ENCODE measurements at places on chromosomes 16 and 17. TPM values are rescaled to one million over a fixed set of nuclear protein-coding genes. Genes with fewer than 3 reads are reported as not detected.

Gene ZNHIT3
- 19.0 TPM for total RNA-seq

- peak; percentile 49 for DNase-seq
- H3K4me1 ChIP-seq = no peaks in the 10 kb centered on the region
- H3K36me3 ChIP-seq = no peaks in the 10 kb centered on the region
- H3K27me3 ChIP-seq = no peaks in the 10 kb centered on the region
- H3K4me3 ChIP-seq = peak overlapping the region; percentile 31
- H3K27ac ChIP-seq = no peak overlapping the region
Observed at GRCh38 chr16:58494981-58495520, 4.9 kb upstream of the NDRG4 start.

- H3K4me1 ChIP-seq = no peaks in the 10 kb centered on the region
- peak overlapping the region; percentile 53 for H3K4me3 ChIP-seq
- no peaks in the 10 kb centered on the region for H3K27me3 ChIP-seq
- no peaks in the 10 kb centered on the region for H3K36me3 ChIP-seq
- peak overlapping the region; percentile 77 for H3K27ac ChIP-seq
Observed at GRCh38 chr16:14003074-14003570, 68.0 kb upstream of the MRTFB start.

DNA sequence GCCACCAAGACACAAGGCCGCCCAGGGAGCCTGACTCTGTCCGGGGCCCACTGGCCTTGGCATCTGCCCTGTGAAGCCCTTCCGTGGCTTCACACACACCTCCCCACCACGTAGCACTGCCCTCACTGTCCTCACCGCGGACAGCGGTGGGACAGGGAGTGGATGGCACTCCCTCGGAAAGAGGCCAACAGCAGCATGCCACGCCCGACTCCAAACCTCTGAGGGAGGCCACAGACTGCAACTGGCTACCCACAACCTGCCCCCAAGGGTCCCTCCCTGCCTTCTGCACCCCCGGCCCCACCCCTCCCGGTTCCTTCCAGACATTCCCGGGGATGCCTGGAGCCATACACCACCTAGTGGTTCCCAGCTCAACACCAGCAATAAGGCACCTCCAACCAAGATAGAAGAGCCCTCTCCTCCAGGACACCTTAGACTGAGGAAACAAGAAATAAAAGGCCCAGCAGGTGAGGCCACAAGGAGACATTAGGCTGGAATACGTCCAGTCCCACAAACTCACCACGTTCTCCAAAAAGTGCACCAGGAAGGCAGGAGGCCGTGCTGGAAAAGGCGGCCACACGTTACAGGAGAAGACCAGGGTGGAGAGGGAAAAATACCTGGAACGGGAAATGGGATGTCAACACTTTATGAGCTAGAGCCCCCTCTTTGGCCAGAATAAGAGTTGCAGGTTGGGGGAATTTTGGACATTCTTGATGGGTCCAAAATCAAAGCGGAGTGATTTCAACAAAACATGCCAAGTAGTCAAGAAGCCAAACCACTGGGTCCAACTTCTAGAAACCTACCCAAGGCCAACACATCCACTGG, 310.0 kb downstream of the SOX9 start:
- no peaks in the 10 kb centered on the region for H3K27me3 ChIP-seq
- H3K36me3 ChIP-seq = no peaks in the 10 kb centered on the region
- no peak overlapping the region for H3K27ac ChIP-seq
- no peak for DNase-seq

DNA sequence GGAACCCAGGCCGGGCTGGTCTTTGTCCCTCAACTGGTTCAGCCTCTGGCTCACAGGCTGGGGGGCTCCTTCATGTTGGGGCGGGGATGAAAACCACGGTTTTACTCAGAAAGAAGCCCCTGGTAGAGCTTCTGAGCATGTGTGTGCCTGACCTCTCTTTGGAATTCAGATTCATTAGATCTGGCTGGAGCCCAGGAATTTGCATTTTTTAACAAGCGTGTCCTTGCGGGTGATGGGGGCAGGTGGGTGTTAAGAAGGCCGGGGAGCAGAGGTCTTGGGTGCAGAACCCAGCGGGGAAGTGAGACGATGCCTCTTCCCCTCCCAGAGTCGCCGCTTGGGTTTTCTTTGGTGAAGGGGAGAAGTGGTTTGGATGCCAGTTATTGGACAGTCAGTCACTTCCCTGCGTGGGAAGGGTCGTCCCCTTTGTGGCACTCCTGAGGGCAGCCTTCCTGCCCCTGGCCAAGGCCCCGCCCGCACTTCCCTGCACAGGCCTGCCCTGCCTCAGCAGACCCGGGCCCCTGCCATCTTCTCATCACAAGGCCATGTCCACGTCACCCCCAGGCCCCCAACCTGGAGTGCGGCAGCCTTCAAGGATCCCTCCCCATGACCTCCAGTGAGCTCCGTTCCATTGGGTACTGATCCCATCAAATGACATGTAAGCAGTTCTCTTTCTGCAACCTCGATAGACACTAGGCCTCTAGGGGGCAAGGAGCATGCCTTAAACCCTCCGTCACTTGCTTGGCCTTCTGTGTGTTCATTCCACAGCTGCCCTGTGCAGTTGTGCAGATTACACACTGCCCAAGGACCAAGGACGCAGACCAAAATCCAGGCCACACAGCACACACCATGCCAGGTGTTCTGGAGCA, 177.7 kb upstream of the CIBAR2 start:
- no peaks in the 10 kb centered on the region for H3K36me3 ChIP-seq
- H3K4me1 ChIP-seq = peaks cover 12% of the 10 kb centered on the region
- no peak overlapping the region for H3K27ac ChIP-seq
- H3K4me3 ChIP-seq = no peak overlapping the region
- no peaks in the 10 kb centered on the region for H3K27me3 ChIP-seq

DNA sequence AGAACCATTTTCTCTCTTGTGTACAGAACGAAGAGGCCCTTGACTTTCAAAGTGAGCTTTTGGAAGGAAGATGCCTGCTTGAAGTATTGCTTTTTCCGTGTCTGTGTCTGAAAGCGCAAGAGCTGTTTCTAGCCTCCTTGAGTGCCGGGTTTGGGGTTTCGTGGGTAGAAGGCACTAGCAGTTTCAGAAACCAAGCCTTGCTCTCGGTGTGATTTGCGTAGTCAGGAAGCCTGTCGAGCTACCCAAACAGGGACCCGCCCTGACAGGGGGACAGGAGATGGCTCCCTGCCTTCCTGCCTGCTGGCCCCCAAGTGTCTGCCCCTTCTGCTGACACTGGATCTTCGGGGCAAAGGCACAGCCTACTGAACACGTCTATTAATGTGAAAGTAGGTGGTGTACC, 322.0 kb downstream of the MAF start:
- H3K36me3 ChIP-seq = no peaks in the 10 kb centered on the region
- H3K27ac ChIP-seq = no peak overlapping the region
- no peaks in the 10 kb centered on the region for H3K27me3 ChIP-seq
- H3K4me3 ChIP-seq = no peak overlapping the region
- no peak for DNase-seq

Gene NAGS
- total RNA-seq = 0.16 TPM

- no peaks in the 10 kb centered on the region for H3K36me3 ChIP-seq
- H3K4me3 ChIP-seq = no peak overlapping the region
- no peak overlapping the region for H3K27ac ChIP-seq
- H3K4me1 ChIP-seq = no peaks in the 10 kb centered on the region
- H3K27me3 ChIP-seq = no peaks in the 10 kb centered on the region
Observed at GRCh38 chr17:64295146-64295545, 32.1 kb upstream of the TEX2 start.

DNA sequence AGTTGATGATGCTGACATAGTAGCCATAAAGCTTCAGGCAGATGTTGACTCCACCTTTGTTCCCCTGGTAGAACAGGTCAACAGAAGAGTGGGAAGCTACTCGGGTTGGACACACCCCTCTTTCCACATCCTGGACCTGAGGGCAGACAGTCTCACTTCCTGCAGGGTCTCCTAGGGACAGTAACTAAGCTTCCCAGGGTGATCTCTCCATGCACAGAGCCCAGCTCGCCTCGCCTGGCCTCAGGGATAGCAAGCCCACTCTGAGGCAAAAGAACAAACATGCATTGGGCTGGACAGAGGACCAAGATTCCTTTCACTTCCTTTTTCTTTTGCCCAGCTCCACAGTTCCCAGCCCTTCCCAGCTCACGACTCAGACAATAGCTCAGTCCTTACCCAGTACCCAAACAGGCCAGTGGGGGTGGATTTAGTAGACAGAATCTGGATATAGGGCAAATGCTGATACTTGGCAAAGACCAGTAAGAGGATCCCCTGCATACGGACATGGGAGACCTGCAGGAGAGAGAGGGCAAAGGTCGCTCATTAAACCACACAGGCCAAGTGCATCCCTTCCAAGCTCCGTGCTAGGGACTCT, 7.0 kb downstream of the INPP5K start:
- H3K4me1 ChIP-seq = no peaks in the 10 kb centered on the region
- no peaks in the 10 kb centered on the region for H3K27me3 ChIP-seq
- no peak overlapping the region for H3K4me3 ChIP-seq
- H3K36me3 ChIP-seq = no peaks in the 10 kb centered on the region

Gene TBC1D3C
- total RNA-seq = not detected
